ENCODE measurements at places on chromosomes 12 and 14.

GRCh38 chr12:25943940-25944339 is 14.5 kb upstream of the RASSF8 start:
- no peak for DNase-seq

DNA sequence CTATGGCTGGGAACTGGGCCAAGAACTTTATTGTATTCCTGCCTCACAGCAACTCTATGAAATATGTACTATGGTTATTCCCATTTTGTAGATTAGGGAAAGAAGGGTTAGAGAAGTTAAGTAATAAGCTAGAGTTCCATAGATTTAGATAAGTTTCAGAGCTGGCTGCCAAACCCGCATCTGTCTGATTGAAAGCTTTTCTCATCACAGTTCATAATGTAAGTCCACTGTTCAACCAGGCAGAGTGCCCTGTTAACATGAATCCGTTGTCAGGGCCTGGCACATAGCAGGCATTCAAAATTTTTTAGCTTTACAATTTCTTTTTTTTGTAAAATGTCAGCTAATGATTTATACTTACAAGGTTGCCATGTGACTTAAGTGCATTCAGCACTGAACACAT is 467.3 kb downstream of the NRXN3 start:
- DNase-seq, result no peak

DNA sequence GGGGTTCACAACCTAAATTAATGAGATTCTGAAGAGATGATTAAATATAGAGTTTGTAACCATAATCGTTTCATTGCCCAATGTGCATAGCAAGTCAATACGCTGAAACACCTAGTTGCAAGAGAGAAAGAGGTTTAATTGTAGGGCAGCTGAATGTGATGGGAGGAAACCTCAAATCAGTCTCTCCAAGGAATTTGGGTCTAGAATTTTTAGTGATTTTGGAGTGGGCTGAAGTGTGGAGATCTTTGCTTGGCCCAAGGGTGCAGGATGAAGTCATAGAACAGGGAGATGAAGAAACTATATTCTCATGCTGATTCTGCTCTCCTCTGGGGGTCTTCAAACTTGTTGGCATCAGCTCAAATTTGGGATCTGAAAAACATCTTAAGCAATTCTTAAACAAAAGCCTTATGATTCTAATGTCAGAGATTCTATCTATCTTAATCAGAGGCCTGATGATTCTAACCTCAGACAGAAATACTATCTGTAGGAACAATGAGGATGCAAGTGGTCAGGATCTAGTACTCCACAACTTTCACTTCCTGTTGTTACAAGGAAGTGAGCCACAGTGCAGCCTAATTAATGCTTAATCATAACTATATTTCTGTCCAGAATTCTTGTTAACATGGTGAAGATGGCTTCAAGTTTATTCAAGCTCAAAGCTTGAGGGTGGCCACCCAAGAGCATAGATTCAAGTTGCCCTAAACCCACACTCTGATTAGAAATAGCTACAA is 80.2 kb upstream of the FUT8 start:
- no peak for DNase-seq

DNA sequence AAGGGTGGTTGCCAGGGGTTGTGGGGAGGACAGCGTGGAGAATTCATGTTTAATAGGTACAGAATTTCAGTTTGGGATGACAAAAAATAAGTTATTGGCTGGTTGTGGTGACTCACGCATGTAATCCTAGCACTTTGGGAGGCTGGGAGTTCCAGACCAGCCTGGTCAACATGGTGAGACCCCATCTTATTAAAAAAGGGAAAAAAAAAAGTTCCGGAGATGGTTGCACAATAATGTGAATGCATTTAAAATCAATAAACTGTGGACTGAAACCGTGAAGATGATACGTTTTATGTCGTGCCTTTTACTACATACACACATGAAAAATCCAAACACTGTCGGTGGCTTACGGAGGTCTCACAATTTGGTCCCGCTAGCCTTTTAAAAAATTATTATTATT is 20.5 kb downstream of the GALNT6 start:
- DNase-seq, result no peak

GRCh38 chr14:76810953-76811400 is 1.7 kb downstream of the ANGEL1 start:
- DNase-seq, result no peak

GRCh38 chr14:22882529-22883172 is 371 bp upstream of the REM2 start:
- peak; percentile 18 for DNase-seq

DNA sequence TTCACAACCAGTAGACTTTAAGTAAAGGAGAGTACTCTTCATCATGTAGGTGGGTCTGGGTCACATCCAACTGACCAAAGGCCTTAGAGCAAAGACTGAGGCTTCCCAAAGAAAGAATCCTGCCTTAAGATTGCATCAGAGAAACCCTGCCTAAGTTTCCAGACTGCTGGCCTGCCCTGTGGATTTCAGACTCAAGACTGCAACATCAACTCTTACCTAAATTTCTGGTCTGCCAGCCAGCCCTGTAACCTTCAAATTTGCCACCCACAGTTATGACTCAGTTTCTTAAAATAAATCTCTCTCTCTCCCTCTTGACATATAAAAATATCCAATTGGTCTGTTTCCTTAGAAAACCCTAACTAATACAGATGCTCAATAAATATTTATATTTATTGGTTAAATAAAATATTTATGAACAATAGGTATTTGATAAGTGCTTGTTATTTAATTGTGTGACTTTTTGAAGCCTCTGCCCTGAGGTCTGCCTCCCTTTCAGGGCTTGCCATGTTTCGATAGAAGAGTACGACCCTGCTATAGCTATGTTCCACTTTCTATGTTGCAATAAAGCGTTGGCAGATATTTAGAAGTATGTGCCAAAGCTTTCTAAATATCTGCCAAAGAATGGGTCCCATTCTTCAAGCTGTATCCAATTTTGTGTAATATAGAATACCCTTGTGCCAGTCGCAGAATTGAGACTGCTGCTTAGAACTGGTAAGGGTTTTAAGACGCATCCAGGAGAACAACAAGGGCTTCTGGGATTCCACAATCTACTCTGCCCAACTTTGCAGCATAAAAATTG is 65.7 kb downstream of the TMEM30B start:
- DNase-seq, result no peak

DNA sequence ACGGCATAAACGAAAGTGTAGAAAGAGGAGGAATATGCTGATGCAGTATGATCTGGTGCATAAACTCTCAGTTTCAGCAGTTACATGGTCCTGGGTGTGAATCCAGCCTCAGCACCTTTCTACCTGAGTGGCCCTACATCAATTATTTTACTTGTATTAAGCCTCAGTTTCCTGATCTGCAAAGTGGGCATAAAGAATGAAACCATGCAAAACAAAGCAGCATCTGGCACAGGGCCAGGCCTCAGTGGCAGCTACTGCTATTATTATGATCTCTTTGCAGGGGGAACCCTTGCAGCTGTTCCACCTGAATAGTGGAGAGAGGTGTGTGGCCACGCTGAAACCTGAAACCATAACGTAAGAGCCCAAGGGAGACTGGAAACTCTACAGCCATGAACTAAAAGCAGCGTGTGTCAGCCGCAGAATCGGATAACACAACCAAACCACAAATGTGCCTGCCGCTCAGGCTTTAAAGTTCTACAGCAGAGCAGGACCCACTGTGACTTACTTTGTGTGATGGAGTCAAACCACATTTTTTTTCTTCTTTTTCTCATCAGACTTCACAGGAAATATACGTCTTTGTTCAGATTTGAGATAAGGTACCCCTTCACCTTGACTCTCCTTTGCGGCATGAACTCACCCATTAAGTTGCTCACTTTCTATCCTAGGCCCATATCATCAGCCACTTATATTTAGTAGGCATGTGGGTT is 29.2 kb upstream of the FOS start:
- peak; percentile 90 for DNase-seq

DNA sequence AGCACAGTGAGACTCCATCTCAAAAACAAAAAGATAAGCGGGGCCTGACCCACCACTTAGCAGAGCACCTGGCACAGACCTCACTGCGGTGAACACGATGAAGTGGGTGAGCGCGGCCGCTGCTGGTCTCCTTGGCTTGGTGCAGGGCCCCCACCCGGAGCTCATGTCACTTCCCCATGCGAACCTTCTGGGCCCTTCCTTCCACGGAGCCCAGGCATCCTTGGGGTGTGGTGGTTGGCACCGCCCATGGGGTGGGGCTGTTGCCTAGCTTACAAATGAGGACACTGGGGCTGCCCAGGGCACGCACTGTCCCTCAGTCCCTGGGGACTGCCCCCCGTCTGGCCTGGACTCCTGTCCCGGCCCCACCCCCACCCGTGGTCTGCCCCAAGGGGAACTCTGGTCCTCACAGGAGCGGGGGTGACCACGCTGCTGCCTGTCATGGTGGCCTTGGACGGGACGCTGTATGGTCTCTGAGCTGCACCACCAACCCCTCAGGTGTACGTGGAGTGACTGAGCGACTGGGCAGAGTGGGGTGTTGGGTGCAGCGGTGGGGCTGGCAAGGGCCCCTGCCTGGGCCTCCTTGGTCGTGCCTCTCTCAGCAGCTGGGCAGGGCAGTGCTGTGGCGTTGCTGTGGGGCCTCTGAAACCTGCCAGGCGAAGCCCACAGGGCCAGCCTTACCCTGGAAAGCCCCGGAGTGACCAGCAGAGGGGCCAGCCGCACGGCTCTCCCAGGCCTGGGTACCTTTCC is 15.3 kb downstream of the FBRSL1 start:
- no peak for DNase-seq

All from DND-41 (cell line).